CD4-positive, alpha-beta T cell (primary cell): ENCODE measurements at places on chromosomes 11 and 22. TPM values are rescaled to one million over a fixed set of nuclear protein-coding genes. Genes with fewer than 3 reads are reported as not detected.

OR6T1 gene
- total RNA-seq, result not detected

AGBL2 gene
- 4.4 TPM for total RNA-seq

GCAT gene
- total RNA-seq, result 1.4 TPM

DNA sequence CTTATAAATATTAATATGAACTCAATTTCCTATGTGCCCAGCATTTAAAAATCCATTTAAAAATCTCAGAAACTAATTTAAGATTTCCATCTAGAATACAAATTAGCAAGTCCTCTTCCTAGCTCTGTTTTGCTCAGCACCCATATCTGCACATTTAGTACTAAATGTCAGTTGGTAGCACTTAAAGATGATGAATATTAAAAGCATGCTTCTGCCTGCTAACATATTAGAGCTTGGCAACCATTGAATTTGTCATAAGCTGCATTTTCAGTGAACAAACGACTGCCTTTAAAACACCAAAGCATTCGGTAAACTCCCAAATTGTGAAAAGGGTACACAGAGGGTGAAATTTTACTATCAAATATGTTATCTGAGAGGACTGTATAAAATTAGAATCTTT, 177.7 kb downstream of the CADM1 start:
- DNase-seq, result no peak

DNA sequence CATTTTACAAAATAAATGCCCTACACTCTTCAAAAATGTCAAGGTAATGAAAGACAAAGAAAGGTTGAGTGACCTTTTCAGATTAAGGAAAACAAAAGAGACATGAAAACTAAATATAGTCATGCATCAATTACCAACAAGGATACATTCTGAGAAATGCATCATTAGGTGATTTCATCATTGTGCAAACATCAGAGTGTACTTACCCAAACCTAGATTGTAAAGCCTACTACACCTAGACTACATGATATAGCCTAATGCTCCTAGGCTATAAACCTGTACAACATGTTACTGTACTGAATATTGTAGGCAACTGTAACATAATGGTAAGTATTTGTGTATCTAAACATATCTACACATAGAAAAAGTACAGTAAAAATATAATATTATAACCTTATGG, 26.7 kb downstream of the INTS4 start:
- no peak for DNase-seq

GRCh38 chr11:69131644-69132300, 24.0 kb upstream of the SMIM38 start:
- no peak for DNase-seq

DNA sequence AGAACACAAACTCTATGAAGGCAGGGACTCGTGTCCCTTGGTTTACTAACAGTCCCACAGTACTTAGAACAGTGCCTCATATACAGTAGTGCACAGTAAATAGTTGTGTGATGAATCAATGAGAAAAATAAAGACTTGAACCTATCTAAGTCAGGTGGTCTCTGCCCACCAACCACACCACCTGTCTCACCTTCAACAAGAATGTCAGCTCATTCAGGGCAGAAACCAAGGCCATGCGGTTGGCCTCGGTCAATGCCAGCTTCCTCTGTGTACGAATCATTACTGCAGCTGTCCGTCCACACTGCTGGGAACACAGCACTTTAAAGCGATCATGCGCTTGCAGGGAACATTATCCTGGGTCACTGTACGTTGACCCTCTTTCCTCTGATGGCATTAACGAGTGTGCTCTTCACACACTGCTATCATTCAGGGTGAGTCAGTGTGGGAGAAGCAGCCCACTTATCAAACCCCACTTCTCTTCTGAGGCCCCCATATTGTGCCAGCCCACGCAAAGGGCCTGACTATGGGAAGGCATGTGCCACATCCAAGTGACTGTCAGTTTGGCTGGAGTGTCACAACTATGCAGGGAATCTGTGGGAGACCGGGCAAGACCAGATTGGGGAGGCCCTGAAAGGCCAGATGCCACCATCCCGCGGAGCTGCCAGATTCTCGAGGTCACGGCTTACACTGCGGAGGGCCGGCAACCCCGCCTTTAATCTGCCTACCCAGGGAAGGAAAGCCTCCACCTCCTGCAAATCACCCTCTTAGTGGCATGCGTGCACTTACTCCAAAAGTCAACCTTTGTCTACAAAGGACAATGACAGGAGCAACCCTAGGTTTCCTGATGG, 36.1 kb downstream of the LARGE1 start:
- no peak for DNase-seq
